MG63 (cell line): ENCODE measurements at places on chromosomes 13 and 19.

- peak; percentile 58 for DNase-seq
Measured at GRCh38 chr13:40388617-40389016, 277.8 kb downstream of the FOXO1 start.

- no peak for DNase-seq
Measured at GRCh38 chr13:36453516-36453915, 21.2 kb downstream of the CCNA1 start.

DNA sequence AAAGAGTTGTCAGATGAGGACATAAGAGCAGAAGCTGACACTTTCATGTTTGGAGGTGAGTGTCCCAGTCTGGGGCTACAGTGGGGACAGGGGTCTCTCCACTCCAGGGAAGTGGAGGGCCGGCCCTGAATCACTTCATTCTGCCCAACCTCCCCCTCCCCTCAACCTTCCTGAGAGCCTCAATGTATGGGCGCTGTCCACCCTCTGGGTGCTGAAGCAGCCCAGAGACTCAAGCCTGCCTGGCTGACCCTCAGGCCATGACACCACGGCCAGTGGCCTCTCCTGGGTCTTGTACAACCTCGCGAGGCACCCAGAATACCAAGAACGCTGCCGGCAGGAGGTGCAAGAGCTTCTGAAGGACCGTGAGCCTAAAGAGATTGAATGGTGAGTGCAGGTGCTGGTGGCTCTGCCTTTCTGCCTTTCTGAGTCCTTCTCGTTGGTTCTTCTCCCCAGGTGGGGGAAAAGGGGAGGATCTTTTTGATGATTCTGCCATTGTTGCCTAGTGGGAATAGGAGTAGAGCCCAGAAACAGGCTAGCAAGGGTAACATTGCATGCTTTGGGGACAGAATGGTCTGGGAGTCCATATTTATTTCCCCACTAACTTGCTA lies 8.8 kb downstream of the CYP4F8 start:
- DNase-seq, result no peak

DNA sequence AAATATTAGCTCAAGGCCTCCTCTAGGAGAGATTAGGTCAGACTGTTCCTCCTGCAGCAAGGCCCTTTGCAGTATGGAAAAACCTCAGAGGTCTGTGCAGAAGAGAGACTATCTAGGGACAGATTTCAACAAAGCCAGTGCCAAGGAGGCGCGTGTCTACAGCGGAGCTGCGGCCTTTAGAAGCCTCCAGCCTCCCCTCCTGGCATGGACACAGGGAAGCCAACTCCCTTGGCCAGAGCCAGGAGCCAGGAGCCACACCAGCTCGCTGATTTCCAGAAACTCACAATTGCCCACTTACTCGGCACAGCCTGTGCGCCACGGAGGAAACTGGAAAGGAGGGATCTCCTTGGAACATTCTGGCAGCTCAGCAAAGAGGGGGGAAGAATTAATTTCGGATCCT lies 63.4 kb downstream of the INSR start:
- DNase-seq, result no peak

DNA sequence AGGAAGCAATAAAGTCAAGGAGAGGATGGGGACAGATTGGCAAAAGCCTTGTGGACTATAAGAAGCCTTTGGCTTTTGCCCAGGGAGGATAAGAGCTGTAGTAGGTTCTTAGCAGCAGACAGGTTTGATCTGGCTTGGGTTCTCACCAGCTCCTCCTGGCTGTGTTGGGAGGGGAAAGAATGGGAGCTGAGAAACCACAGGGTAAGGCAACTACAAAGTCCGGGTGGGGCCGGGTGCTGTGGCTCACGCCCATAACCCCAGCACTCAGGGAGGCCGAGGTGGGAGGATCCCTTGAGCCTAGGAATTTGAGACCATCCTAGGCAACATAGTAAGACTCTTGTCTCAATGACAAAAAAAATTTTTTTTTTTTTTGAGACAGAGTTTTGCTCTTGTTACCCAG lies 20.6 kb downstream of the NECTIN2 start:
- no peak for DNase-seq

GRCh38 chr13:113275387-113275786 lies 21.7 kb upstream of the LAMP1 start:
- DNase-seq, result peak; percentile 60

- DNase-seq, result no peak
Measured at GRCh38 chr13:64993514-64994164, 2236.5 kb downstream of the PCDH9 start.

GRCh38 chr19:6686628-6686975 lies 16.6 kb upstream of the TNFSF14 start:
- DNase-seq, result no peak

DNA sequence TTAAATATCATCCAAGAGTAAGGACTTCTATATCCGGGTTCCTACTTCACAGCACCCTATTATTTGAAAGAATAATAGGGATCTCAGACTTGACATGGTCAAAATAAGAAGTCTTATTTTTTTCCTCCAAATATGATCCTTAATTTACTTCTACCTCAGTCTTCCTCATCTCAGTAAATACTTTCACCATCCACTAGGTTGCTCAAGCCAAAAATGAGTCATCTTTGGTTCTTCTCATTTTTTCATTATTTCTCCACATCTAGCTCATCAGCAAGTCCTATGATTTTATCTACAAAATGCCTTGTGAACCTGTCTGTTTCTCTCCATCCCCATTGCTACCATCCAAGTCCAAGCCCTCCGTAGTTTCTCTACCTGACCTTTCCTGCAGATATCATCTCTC lies 121.9 kb upstream of the GJB6 start:
- DNase-seq, result no peak

GRCh38 chr19:58453743-58454142 lies 2.3 kb downstream of the ZNF324B start:
- DNase-seq, result no peak

- peak; percentile 56 for DNase-seq
Measured at GRCh38 chr13:50080911-50081678, 65.9 kb downstream of the KCNRG start.

DNA sequence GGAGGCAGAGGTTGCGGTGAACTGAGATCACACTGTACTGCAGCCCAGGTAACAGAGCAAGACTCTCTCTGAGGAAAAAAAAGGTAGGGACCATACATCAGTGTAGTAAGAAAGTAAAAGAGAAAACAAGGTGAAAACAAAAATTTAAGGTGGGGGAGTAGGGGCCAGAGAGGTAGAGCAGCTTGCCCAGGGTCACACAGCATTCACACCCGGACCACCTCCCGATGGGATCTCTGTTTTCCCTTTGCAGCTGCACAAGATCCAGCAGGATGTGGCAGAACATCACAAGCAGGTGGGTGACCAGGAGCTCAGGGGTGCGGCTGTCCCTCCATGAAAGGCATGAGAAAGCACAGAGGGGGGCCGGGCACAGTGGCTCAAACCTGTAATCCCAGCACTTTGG lies 4.5 kb downstream of the TLE6 start:
- no peak for DNase-seq

- DNase-seq, result no peak
Measured at GRCh38 chr13:32381539-32381938, 46.4 kb downstream of the N4BP2L1 start.

- no peak for DNase-seq
Measured at GRCh38 chr19:41363371-41363752, 587 bp downstream of the B9D2 start.

DNA sequence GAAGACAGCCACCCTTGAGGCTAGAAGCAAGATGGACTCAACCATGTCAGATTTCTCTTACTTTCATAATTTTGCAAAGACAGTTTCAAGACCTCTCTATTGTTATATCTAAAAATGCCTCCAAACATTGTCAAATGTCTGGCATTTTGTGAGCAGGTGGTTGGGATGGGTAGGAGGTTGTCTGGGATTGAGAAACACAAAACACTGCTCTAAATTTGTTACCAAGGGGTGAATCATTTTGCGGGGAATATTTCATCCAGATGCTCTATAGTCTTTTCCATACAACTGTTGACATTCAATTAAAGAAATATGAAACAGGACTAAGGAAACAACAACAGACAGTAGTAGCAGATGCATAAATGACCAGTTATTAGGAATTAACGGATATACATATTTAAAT lies 208.2 kb downstream of the ITGBL1 start:
- DNase-seq, result no peak

GRCh38 chr13:71770710-71771109 lies 96.3 kb downstream of the DACH1 start:
- DNase-seq, result no peak

- no peak for DNase-seq
Measured at GRCh38 chr13:38462605-38463004, 113.0 kb downstream of the UFM1 start.
